CD4-positive, alpha-beta T cell treated with Interleukin-21 for 1 hour (primary cell): ENCODE measurements at places on chromosomes 13 and 19.

GRCh38 chr13:25276748-25277147 is 10.5 kb downstream of the MTMR6 start:
- no peak for DNase-seq

DNA sequence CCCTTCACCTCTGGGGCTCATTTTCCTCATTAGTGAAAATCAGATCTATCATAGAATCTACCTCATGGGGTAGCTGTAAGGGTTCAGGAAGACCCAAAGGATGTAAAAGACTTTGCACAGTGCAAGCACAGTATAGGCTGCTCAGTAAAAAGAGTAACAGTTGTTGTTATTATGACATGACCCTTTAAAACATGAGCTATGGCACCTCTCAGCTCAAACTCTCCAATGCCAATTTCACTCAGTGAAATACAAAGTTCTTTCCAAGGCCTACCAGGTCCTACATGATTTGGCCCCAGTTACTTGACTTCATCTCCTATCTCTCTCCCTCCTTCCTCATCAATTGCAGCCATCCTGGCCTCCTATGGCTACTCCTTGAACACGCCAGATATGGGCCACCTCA is 4.9 kb downstream of the SMG9 start:
- no peak for DNase-seq

- DNase-seq = no peak
Measured at GRCh38 chr19:9165261-9165660, 13.5 kb upstream of the OR7D2 start.

- no peak for DNase-seq
Measured at GRCh38 chr19:42472402-42473147, 29.8 kb upstream of the CXCL17 start.

- DNase-seq = no peak
Measured at GRCh38 chr13:50613356-50613831, 230.1 kb downstream of the DLEU7 start.

- no peak for DNase-seq
Measured at GRCh38 chr19:41910240-41910991, 17.8 kb downstream of the ERFL start.

DNA sequence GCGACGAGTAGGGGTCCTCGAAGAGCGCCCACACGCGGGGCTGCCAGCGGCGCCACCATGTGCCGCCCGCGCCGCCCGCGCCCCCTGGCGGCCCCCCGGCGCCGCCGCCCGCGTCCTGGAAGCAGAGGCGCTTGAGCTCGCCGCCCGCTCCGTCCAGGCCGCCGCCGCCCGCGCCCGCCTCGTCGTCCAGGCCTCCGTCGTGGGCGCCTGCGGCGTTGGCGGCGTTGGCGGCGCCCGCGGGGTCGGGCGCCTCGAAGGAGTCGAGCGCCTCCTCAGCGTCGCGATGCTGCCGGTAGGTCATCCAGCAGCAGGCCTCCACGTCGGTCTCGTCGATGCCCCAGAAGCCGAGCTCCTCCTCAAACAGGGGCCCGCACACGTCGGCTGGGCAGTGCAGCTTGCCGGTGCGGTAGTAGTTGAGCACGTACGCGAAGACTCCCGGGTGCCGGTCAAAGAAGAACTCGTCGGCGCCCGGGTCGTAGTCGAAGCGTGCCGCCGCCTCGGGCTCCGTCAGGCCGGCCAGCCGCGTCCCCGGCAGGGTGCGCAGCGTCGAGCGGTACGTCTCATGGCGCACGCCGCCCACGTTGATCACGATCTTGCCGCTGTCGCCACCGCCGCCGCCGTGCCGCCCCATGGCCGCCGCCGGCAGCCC is 829 bp downstream of the KCNC3 start:
- DNase-seq = no peak
